ENCODE measurements at places on chromosomes 4 and X.

DNA sequence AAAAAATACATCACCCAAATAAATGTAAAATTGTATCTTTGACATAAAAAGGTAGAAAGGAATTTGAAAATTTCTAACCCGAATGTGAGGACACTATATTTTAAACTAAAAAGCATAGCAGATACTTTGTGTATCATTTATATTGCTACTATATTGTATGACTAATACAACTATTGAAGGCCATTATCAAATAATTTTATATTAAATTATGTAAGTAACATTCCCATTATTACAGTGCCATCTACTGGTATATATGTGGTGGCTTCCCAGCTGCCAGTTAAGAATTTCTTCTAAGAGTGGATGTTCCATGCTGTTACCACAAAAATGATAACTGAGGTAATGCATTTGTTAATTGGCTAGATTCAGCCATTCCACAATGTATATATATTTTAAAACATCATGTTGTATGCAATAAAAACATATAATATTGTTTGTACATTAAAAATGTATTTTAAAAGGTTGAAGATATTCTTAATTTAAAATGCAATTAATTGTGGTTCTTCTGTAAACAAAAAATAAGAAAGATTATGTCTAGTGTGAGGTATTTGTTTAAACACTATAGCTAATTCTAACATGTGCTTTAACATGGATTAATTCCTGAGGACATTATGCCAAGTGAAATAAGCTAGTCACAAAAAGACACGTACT lies 65.3 kb downstream of the EGF start:
- DNase-seq, result no peak

DNA sequence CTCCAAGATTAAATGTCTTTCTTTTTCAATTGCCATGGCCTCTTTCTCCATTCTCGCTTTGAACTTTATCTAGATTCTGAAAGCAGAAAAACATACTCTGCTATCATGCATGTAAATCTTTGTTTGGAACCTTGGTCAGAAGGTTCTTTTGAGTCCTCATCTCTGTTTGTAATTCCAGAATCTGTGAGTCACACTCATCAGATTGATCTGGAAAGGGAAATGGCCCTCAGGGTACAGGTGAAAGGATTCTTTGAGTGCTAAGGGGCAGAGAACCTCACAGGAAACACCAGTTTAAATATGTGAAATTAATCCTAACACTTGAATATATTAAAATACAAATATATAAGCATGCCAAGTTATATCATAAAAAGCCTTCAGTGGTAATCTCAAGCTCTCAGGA lies 211.0 kb upstream of the ADGRL3 start:
- no peak for DNase-seq

- no peak for DNase-seq
Observed at GRCh38 chrX:41184312-41184711, 99.1 kb downstream of the USP9X start.

DNA sequence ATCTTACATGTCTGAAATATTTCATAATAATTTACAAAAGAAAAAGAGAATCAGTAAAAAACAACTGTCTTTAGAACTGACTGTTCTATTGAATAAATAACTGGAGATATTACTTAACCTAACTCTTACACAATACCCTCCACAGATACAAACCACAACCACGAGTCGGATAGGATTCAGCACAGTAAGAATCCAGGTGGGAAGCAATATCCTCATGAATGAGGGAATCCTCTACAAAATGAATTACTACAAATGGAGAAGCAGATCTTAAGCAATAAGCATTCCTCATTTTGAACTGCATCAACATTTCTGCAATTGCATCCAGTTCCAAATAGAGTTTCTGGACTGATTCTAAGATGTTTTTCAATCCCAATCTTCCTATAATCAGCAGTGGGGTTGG lies 227.1 kb downstream of the SH2D1A start:
- no peak for DNase-seq

GRCh38 chrX:46758163-46758955 lies 559 bp downstream of the SLC9A7 start:
- DNase-seq, result no peak
